A172 (cell line): ENCODE measurements at places on chromosomes 16 and 17. TPM values are rescaled to one million over a fixed set of nuclear protein-coding genes. Genes with fewer than 3 reads are reported as not detected.

Gene IL32
- 113 and 115 TPM in 2 replicates for total RNA-seq

Gene NPIPB6
- 1.2 TPM in 1 of 2 replicates, not detected in the other for total RNA-seq

Gene TBC1D3B
- 1.9 and 3.7 TPM in 2 replicates for total RNA-seq

DNA sequence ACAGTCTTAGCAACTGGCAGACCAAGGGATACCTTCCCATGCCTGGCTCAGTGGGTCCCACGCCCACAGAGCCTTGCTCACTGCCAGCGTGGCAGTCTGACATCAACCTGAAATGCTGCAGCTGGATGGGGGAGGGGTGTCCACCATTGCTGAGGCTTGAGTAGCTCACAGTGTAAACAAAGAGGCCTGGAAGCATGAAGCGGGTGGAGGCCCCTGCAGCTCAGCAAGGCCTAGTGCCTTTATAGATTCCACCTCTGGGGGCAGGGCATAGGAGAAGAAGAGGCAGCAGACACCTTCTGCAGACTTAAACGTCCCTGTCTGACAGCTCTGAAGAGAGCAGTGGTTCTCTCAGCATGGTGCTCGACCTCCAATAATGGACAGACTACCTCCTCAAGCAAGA, 263.2 kb downstream of the KIF2B start:
- no peak for DNase-seq

- no peak for DNase-seq
Observed at GRCh38 chr16:75112734-75113491, 3.7 kb downstream of the LDHD start.

DNA sequence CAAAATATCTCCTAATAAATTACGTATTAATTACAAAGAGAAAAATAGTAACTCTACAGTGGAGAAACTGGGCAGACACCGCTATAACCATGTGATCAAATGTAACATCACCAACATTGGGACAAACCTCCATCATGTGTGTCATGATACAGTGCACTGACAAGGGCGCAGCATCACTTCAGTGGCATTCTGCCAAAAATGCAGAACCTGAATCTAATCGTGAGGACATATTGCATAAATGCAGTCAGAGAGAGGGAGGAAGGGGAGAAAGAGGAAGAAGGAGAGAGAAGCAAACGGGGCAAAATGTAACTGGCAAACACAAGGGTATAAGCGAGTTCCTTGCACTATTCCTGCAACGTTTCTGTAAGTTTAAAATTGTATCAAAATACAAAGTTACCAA, 74.2 kb upstream of the MARCHF10 start:
- no peak for DNase-seq
